HFFc6 (cell line): ENCODE measurements at places on chromosomes 1 and 21. TPM values are rescaled to one million over a fixed set of nuclear protein-coding genes. Genes with fewer than 3 reads are reported as not detected.

The BATF3 gene
- total RNA-seq: 0.77 to 1.3 TPM (median 1.2 TPM) in 3 replicates

DNA sequence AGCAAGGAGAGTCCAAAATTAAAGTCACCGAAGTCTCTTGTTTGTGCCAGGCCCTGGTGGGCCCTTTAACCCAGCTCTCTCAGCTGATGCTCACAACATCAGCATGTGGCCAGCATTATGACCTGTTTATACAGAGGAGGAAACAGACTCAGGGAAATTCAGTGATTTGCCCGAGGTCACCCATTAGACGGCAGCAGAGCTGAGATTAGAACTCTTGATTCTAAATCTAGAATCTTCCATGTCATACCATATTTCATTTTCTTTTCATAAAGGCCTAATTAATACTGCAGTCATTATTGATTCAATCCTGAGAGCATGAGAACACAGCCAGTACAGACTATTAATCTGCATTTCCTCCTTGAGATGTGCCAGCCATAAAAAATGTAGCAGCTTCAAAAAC is 63.7 kb downstream of the KCNN3 start:
- no peak for DNase-seq

- DNase-seq: no peak
Measured at GRCh38 chr1:11453742-11454491, 25.0 kb upstream of the DISP3 start.

- DNase-seq: no peak
Measured at GRCh38 chr1:13805431-13805830, 105.4 kb downstream of the PRDM2 start.

- DNase-seq: no peak
Measured at GRCh38 chr1:69081668-69082067, 486.1 kb upstream of the LRRC7 start.

- no peak for DNase-seq
Measured at GRCh38 chr1:97630281-97630680, 290.6 kb downstream of the DPYD start.

- DNase-seq: peak; percentile 81
Measured at GRCh38 chr1:170162459-170163246, 16.9 kb downstream of the NTMT2 start.

- DNase-seq: no peak
Measured at GRCh38 chr1:217009376-217009775, 286.1 kb upstream of the ESRRG start.

DNA sequence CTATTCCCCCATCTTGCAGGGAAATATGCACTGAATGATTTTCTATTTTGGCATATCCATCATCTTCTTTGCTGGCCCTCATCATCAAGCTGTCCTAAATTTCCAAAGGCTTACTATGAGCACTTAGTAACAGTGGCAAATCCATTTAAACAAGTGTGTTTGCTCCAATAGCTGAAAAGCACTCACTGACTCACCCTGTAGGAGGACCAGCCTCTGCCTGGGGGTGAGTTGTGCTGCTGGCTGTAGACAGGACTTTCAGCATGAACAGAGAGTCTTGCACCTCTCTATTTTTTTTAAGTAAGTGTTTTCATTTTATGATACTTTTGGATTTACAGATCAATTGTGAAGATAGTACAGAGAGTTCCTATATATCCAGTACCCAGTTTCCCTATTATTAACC is 97.3 kb downstream of the SLC35F3 start:
- no peak for DNase-seq

- DNase-seq: no peak
Measured at GRCh38 chr1:110708974-110709440, 34.3 kb upstream of the KCNA3 start.

DNA sequence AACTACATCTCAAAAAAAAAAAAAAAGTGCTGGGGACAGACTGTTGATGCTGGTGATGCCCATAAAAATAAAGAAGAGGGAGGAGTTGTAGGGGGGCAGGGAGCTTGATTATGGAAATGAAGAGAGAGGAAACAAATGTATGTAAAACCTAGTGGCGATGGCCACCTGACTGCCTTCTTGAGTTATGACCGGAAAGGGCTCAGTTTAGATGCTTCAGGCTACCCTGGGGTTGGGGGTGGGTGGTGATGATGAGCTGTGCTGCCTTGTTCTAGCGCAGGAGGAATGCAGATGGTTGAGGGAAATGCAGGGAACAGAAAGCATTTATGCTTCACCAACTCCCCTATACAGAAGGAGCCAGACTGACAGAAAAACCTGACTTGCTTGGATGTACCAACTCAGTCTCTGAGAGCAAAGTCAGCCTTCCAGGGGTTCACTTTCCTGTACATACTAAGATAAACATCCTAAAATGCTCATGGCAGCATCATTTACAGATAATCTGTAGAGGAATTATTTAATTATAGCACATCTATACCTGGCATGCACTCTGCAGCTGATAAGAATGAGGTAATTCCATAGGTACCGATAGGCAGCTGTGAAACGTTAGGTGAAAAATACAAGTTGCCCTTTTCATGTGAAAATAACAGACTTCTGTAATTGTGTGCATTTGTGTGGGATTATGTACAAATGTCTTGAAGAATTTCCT is 8.0 kb upstream of the BCAR3 start:
- DNase-seq: no peak
